Fibroblast of skin of scalp (primary cell): ENCODE measurements at places on chromosomes 16 and 17.
A peak's percentile ranks its signal among the peaks of the same experiment; 100 is the strongest.

GRCh38 chr16:12078405-12079280 lies 102.1 kb downstream of the SNX29 start:
- no peak for DNase-seq

DNA sequence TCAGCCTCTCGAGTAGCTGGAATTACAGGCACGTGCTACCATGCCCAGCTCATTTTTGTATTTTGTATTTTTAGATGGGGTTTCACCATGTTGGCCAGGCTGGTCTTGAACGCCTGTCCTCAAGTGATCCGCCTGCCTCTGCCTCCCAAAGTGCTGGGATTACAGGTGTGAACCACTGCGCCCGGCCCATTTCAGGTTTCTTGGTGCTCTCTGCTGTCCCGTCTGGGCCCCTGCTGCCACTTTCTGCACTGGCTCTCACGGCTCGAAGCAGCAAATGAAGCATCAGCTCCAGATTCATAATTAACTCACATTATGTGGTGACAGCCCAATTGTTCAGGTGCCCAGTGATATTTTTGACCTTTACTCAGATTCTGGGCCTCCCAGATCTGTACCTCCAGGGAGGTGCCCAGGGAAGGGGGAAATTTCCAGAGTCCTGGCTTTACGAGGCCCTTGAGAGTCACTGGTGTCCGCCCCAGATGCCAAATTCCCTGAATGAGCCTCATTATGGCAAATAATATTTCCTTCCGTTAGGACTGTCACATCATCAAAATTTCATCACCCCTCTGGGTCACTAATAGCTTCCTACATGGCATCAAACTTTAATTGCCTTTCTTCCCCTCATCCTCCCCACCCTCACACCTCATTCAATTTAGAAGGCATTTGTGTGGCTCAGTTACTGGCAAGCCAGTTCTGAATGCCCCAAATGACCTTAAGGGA lies 9.0 kb downstream of the SDK2 start:
- no peak for DNase-seq

- DNase-seq, result peak; percentile 3
These were observed 5.2 kb upstream of the MYH4 start for GRCh38 chr17:10474536-10474935.

DNA sequence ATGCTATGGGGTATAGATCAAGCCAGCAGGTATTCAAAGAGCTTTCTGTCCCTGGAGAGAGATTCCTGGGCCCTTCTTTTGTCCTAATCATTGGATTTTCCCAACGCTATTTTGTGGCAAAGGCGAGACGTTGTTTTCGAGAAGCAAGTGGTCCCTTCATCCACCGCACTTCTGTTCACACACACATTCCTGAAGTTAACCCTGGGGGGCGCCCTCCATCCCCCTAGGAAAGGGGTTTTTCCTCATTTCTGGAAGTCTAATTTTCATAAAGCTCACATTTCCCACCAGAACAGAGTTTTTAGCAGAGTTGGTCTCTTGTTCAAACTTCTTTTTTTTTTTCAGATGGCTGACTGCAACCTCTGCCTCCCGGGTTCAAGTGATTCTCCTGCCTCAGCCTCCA lies 11.9 kb downstream of the SCGB1C2 start:
- no peak for DNase-seq

DNA sequence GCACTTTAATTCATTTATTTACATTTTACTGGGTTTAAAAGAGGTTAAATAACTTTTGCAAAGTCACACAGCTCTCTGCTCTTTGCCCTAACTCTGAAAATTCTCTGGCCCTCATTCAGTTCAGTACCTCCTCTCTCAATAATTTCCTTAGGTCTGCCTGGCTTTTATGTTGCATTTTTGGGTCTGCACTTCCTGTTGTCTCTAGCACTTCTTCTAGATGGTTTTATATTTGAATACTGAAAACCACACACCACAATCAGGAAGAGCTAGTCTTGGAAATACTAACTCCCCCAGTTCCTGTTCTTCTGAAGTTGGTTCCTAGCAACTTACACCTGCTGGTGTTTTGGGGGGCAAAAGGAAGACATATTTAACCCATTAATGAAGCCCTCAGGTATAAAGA lies 577.9 kb downstream of the HS3ST4 start:
- no peak for DNase-seq

GRCh38 chr17:33164169-33164881 lies 128.8 kb downstream of the ASIC2 start:
- DNase-seq, result no peak

DNA sequence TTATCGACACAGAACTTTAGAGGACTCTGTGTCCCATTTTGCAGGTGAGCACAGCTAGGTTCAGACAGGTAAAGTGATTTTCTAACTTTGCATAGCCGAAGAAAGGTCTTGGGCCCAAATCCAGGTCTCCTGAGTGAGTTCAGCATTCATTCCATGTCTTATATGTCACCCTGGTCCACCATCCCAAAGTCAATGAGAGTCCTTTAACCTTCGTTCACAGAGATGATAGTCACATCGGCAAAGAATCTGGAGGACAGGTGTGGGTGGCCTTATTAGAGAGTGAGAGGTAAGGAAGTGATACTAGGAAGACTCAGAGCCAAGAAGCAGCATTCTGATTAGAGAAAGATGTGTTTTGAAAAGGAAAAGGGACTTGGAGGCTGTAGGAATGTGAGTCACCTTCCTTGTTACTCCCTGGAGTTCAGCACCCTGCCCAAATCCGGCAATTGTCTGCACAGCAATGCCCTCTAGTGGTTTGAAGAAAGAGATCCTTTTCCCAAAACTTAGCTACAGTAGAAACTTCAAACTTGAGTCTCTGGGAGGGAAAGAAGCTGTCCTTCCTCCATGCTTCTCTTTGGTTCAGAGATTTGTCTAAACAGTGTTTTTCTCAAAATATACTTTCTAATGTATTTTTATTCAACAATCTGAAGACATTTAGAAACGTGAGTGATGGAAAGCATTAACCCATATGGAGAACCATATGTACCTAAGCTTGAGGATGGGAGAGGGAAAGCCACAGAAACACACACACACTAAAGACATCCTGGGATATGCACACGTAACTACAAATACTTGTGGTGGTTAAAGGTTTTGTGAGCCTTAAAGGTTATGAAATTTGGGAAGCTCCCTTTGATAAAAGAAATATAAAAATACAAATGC lies 96.4 kb upstream of the SHISA6 start:
- DNase-seq, result peak; percentile 51

- DNase-seq, result no peak
These were observed 14.0 kb downstream of the ABCC1 start for GRCh38 chr16:15963307-15963910.

GRCh38 chr17:3690094-3690715 lies 5.8 kb downstream of the P2RX5 start:
- DNase-seq, result no peak

DNA sequence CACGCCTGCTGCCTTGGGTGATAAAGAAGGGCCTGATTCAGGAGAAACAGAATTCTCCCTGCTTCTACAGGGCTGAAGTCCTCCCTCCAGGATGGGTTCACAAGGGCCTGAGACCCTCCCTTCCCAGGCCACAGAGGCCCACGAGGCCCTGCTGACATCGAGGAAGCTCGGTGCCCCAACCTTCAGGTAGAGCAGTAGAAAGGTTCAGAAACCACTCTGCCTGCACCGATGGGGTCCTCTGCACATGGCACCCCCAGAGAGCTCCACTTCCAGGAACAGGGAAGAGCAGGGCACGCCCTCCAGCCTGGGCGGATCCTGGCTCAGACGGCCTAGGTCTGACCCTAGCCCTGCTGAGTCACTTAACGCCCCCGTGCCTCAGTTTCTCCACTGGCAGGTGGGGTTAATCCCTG lies 773 bp downstream of the CENPX start:
- DNase-seq, result no peak

- peak; percentile 42 for DNase-seq
These were observed 17.0 kb upstream of the ABCA8 start for GRCh38 chr17:68972119-68972704.

DNA sequence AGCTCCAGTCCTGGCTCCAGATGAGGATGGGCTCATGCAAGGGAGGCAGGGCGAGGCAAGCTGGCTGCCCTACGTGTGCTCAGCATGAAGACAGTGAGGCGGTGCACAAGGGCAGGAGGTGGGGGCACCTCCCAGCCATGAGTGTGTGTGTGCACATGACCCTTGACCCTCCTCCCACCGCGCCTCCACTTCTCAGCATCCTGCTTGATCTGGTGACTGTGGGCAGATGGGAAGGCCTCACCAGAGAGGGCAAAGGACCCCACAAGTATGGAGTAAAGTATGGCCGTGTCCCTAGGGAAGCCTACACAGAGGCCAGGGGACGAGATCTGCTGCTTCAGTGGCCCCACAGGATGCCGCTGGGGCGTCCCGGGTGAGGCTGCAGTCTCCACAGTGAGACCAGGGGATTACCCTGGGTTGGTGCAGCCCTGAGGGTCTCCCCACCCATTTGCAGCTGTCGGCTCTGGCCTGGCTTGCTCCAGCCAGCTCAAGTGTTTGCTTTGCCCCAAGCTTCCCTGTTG lies 7.9 kb upstream of the RNF222 start:
- no peak for DNase-seq

DNA sequence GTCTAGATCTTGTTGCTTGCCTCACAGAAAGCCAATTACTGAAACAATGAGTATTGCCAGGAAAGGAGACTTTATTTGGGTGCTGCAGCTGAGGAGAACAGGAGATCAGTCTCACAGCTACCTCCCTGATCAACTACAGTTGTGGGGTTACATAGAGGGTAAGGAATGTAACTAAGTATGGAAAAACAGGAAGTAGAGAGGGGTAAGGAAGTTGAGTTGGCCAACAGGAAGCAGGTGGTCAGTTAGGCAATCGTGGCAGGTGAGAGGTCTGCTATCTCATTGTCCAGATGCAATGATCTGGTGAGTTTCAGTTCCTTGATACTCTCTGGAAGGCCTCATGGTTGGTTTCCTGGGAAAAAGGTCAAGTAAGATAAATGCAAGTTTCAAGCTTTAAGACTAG lies 333.1 kb upstream of the GOT2 start:
- DNase-seq, result no peak

DNA sequence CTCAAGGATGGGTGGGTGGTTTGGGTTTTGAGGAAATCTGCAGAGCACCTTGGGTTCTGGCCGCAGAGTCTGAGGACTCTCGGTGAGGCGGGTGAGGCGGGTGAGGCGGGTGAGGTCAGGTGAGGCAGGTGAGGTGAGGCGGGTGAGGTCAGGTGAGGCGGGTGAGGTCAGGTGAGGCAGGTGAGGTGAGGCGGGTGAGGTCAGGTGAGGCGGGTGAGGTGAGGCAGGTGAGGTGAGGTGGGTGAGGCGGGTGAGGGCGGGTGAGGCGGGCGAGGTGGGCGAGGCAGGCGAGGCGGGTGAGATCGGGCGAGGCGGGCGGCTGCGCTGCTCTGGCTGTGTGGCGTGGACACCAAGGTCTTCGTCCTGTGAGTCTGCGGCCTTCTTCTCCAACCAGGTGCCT lies 24.1 kb upstream of the RPL13 start:
- DNase-seq, result no peak

DNA sequence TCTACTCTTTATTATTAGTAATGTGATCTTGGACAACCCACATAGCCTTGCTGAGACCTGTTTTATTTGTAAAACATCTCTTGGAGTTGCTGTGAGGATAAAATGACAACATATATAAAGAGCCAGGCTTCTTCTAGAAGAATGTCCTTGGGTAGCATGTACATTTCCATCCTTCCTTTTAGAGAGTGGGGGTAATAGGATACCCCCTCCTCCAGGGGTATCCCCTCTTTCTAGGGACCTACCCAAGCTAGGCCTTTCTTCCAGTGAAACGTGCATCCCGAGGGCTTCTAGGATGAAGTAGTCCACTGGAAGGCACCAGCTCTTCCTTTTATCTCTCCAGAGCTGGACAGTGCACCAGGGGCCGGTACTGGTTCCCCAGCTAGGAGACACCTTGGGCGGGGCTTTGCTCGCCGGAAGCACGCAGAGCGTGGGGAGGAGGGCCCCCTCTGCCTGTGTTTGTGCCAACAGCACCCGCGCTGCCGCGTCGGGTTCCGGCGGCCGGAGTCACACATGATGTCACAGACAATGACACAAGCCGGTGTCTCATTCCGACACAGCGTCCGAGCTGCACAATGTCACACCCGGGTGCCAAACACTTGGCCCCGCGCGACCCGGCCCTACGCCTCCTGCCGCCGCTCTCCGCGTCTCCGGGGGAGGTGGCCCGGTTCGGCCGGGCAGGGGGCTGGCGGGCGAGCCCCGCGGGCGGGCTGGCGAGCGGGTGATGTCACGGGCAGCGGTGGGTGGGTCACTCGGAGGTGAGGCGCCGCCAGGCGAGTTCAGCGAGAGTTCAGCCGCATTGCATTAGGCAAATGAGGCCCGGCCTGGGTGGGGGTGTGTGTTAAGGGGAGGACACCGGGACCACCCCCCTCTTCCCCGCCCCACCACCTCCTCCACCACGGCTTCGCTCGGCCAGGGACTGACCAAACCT lies 23.4 kb downstream of the GJD3 start:
- DNase-seq, result peak; percentile 66

- DNase-seq, result peak; percentile 62
These were observed 9.4 kb upstream of the MEOX1 start for GRCh38 chr17:43671031-43671692.

- no peak for DNase-seq
These were observed 79.8 kb downstream of the EMP2 start for GRCh38 chr16:10500582-10500981.

DNA sequence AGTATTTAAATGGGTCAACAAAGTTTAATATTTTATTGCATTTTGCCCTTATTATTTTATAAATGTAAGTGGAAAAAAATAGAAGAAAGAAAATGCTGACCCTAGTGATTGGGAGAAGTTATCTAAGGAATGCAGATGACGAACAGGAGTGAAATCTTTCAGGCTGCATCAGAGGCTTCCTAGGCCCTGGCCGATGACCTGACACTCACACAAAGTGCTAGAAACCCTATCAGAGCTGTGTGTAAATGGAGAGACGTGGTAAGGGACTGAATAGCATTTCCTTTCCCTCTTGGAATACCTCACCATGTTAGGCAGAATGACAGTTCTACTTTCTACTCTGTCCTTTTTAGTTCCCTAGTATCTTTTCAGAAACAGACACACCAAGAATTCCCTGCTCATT lies 44.9 kb upstream of the CNEP1R1 start:
- DNase-seq, result no peak

GRCh38 chr17:42266918-42267766 lies 9.0 kb downstream of the STAT5B start:
- DNase-seq, result peak; percentile 76
